ENCODE measurements at places on chromosomes 6 and 20.

DNA sequence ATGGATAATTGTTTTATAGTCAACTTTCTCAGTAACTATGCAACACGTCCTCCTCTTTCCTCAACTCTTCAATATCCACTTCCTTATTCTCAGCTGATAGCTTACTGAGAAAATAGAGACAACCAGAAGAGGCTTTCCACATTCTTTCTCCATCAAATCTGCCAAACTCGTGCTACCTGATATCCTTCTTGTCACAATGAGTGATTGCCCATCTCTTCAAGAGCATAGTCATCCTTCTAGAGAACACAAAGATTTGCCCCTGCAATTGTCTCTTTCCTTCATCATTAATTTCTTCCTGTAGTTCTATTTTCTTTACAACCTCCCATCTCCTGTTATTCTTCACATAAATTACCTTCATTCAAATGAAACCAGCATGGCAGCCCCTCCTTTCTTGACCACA is 75.9 kb upstream of the RGS17 start:
- DNase-seq = no peak

GRCh38 chr20:611843-612185 is 1.7 kb upstream of the TCF15 start:
- peak; percentile 77 for DNase-seq

DNA sequence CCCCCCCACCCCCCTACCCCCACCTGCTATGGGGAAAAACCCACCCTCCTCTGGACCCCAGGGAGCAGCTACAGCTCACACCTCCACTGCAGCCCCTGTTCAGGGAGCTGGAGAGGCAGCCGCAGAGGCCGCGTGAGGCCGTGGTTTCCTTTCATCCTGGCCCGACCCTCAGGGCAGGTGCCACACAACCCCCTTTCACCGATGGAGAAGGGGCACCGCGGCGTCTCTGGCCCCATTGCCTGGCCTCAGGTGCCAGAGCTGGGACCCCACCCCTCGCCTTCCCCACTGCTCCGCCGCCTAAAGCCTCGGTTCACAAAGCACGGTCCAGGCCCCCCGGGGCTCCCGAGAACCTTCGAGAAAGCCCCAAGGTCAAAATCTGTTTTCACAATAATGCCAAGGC is 11.8 kb upstream of the KCNQ2 start:
- DNase-seq = no peak

- DNase-seq = no peak
These were observed 67.0 kb downstream of the RSPO3 start for GRCh38 chr6:127185437-127185995.

DNA sequence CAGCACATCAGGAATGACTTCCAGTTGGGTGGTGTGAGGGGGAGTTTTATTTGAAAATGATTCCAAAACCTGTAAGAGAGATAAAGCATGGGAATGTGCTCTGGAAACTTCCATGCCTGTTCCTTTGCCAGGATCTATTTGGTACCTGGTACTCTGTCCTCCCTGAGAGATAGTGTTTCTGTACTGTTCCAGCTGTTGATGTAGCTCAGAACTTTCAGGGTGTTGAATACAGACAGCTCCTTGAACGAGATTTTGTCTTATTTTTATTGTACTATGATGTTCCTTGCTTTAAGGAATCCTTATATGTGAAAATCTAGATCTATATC is 148.7 kb upstream of the RIPOR2 start:
- DNase-seq = no peak

GRCh38 chr20:61874421-61875068 is 191.1 kb downstream of the TAF4 start:
- no peak for DNase-seq

DNA sequence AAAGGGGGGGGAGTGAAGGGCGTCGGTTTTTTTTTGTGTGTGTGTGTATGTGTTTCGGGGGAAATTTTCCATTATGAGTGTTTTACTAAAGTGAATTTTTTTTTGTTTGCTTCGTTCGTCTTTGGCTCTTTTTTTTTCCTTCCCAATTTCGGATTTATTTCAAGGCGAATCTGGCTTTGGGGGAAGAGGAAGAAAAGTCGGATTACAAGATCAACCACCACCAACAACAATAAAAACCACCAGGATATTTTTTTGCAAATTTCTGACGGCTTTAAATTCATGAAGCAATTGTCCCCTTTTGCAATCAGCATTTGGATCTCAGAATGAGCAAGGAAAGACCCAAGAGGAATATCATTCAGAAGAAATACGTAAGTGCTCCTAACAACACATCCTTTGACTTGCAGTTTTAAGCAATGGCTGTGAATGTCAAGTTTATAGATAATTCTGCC is 372 bp downstream of the JARID2 start:
- DNase-seq = no peak

DNA sequence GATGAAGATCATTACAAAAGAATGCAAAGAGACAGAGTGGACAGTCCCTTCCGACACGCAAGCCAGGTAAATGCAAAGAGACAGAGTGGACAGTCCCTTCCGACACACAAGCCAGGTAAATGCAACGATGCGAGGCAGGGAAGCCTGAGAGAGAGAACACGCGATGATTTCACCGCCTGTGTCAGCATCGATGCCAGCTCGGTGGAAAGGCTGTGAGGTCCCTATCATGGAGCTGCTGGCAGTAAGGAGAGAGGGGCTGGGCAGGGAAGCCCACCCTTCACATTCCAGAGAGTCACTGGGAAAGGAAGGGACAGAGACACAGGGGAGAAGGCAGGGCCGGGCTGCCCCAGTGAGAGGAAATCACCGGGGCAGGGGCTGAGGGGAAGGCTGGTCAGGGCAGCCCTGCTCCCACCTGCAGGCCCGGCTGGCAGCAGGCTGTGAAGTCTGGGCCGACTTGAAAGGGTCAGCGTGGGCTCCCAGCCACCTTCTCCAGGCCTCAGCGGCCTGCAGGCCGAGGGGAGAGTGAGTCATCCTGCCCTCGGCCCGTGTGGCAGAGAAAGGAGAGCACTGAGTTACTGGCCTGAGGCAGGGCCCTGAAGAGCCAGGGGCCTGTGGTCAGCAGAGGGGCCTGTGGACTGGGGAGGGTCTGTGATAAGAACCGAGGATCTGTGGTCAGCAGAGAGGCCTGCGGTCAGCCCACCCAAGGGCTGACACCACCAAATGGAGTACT is 80.4 kb downstream of the DACT2 start:
- no peak for DNase-seq

All from kidney (tissue), 22 donors.